Smooth muscle cell of the coronary artery (primary cell): ENCODE measurements at places on chromosomes 1 and 21. TPM values are rescaled to one million over a fixed set of nuclear protein-coding genes. Genes with fewer than 3 reads are reported as not detected.

The CCDC17 gene
- 0.35 and 0.45 TPM in 2 replicates for total RNA-seq

The ZMYND12 gene
- 0.15 and 0.59 TPM in 2 replicates for total RNA-seq

The PTGER3 gene
- total RNA-seq = 0.45 and 6.7 TPM in 2 replicates

The HENMT1 gene
- total RNA-seq = 1.4 and 1.9 TPM in 2 replicates

The OR2T4 gene
- total RNA-seq = not detected in 2 replicates
